Frontal cortex (tissue), 4 donors: ENCODE measurements at places on chromosomes 11 and 22. TPM values are rescaled to one million over a fixed set of nuclear protein-coding genes. Genes with fewer than 3 reads are reported as not detected.

The ART5 gene
- total RNA-seq: not detected

The TUBA8 gene
- total RNA-seq: 2.9 TPM

The HEPN1 gene
- not detected for total RNA-seq

The KRTAP5-10 gene
- total RNA-seq: not detected

The BACE1 gene
- 21.2 TPM for total RNA-seq

The MOV10L1 gene
- 3.3 TPM for total RNA-seq

The LRRC4C gene
- total RNA-seq: 90.5 TPM

The RAB38 gene
- total RNA-seq: under 0.01 TPM

The AIP gene
- total RNA-seq: 89.3 TPM

The TMEM135 gene
- total RNA-seq: 37.5 TPM

The PDE3B gene
- total RNA-seq: 20.4 TPM

The UBQLN3 gene
- under 0.01 TPM for total RNA-seq

The TIGD3 gene
- 5.3 TPM for total RNA-seq

The MS4A6E gene
- not detected for total RNA-seq

The TRIM29 gene
- not detected for total RNA-seq

The TRIM49 gene
- under 0.01 TPM for total RNA-seq

The FXYD2 gene
- 0.82 TPM for total RNA-seq
